Stimulated activated CD4-positive, alpha-beta T cell treated with anti-CD3 and anti-CD28 coated beads, Interleukin-1b, Interleukin-23, amount 100 ng/mL, for 1 hour (primary cell): ENCODE measurements at places on chromosomes 3 and 15.

DNA sequence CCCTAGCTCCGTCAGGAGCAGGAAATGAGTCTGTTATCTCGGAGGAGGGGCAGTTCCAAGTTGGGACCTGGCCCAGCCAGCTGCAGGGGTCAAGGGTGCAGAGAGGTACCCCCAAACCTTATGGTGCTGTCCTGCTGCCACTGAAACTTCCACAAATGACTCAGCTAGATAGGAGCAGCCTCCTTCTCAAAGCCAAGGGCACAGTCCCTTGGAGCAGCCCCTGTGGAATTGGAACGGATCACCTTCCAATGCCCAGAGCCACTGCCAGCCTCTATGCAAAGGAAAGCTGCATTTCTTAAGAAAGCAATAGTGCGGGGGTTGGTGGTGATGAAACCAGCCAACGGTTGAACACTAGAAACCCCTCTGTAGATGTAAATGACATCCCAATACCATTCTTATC lies 19.6 kb upstream of the LRRK1 start:
- DNase-seq = no peak

DNA sequence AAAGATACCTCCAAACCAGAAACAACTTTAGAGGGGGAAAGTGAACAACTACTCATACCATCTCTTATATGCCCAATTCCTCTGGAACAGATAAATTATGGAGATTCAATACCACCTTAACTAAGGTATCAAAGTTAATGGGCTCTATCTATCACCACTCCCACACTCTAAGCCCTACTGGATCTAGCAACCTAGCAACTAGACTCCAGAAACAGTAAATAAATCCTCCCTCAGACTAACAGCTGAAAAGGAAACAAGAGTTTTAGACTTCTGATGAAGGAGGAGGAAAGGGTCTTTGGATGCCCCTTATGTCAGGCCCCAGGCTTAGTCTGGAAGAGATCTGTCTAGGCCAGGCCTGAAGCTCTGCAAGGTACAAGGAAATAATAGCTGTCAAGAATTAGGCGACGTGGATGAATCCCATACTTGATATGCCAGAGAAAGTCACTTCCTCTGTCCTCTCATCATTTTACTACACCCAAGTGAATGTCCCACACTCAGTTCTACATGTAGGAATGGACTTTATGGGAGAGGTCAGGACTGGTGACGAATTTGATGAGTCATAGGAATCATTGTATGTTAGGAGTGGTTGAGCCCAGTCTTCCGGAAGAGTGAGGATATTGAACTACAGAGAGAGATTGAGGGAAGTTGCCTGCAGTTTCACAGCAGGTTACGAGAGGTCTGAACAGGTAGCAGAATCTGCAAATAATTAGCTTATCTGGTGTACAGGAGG lies 113.8 kb downstream of the AKAP13 start:
- no peak for DNase-seq

- DNase-seq = no peak
These were observed 70.2 kb upstream of the CD96 start for GRCh38 chr3:111471831-111472230.

DNA sequence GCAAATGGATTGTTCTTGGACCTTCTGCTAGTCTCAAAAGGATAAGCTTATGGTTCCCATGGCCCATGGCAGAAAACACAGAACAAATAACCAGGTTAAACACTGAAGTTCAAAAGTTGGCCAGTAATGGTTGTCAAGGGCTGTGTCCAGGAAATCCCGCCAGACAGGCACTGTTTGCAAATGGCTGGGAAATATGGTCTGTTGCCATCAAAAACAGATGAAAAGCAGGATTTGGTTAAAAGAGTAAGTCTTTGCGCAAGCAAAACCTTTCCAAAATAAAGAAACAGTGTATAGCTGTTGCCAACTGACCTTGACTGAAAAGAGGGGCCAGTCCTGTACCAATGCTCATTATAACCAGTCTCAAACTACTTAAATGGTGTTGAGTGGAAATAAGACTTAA lies 58.6 kb downstream of the WWTR1 start:
- no peak for DNase-seq

DNA sequence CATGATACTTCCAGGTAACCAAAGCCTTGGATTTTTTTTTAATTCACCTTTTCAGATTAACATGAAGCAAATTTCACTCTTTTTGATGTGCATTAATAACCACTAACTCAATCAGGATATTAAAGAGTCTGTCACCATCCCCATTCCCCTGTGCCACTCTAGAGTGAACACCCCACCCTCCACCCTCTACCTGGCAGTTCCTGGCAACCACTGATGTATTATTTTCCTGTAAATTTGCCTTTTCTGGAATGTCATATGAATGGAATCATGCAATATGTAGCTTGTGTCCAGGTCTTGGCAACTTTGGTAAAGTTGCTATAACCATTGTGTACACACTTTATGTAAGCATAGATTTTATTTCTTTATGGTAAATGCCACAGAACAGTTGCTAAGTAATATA lies 627.6 kb downstream of the MCTP2 start:
- no peak for DNase-seq

DNA sequence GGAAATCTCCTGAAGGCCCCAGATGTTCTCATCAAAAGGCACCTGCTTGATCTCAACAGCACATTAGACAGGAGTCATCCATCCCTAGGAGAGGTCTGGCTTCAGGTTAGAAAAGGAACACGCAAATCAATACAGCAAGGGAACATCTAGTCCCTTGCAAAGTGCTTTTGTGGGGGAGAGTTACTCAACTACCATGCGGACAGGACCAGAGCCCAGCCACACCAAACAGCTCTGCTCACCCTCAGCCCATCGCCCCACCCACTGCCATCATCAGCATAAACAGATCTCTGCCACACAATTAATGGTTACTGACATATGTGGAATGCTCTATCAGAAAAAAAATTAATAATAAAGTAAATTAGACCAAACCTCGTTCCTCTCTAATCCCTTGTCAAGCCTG lies 85.6 kb downstream of the MYLK start:
- no peak for DNase-seq

DNA sequence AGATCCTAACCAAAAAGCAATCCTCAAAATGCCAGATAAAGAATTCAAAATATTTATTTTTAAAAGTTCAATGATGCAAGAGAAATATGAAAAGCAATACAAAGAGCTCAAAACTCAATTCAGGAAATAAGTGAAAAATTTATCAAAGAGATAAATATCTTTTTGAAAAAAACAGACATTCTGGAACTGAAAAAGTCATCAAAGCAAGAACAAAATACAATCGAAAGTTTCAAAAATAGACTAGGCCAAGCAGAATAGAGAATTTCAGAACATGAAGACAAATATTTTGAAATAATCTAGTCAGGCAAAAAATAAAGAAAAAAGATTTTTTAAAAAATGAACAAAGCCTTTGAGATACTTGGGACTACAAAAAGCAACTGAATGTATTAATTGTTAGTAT lies 83.4 kb upstream of the STT3B start:
- DNase-seq = no peak

- no peak for DNase-seq
These were observed 164.3 kb downstream of the MCTP2 start for GRCh38 chr15:94395640-94396039.

GRCh38 chr3:60427109-60427508 lies 824.1 kb downstream of the FHIT start:
- no peak for DNase-seq

DNA sequence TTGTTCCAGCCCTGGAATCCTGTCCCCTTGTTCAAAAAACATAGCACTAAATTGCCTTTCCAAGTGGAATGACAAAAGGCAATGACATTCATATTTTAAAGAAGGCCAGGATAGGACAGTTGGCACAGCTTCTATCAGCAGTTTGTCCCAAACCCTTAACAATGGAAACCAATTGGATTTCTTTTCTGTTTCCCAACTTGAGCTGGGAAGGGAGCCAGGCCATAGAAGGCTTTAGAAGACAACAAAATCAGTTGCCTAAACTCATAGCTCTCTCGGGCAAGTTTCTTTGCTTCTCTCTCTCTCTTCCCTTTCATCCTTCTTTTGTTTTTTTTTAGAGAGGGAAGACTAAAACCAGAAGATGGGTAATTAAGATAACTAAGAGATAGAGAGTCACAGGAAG lies 227.7 kb upstream of the TPRG1 start:
- DNase-seq = no peak

DNA sequence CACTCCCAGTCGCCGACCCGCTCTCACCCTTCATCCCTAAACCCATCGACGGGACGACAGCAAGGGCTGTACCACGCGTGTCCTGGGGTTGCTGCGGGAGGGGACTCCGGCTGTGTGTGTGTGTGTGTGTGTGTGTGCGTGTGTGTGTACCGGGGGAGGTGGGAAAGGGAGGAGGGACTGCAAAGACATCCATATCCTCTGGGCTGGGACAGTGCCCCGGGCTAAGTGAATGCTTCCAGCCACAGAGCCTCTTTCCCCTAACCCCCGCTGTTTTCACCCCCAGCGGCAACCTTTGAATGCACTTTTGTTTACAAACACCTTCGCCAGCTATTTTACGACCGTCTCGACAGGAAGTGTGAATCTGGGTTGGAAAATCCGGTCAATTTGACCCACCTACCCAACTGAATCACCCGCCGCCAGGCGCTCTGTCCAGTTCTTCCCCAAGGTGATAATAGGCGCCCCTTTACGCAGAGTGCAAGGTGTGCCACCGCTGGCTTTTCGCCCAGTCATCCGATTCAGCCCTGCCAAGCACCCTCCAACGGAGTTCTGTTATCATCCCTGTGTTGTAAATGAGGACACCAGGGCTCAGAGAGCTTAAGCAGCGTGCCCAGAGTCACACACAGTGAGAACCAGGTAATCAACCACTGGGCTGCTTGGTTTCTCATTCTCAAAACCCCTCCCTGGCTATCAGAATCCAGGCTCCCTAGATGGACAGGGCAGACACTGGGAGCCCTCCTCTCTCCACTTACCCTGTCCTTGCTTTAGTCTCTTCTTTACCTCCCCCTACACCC lies 739 bp upstream of the AMOTL2 start:
- no peak for DNase-seq

GRCh38 chr15:97902140-97902780 lies 58.2 kb upstream of the ARRDC4 start:
- DNase-seq = no peak
